NAMALWA (cell line): ENCODE measurements at places on chromosomes 6 and 20.

GRCh38 chr6:99349171-99350141, at the start of gene FAXC:
TSS of gene FAXC (minus strand) at chr6:99349674. CDS start at chr6:99349372, 302 bp downstream.
- no peak for DNase-seq

GRCh38 chr20:36919715-36920333, 31.7 kb downstream of the SAMHD1 start:
- peak; percentile 77 for DNase-seq

DNA sequence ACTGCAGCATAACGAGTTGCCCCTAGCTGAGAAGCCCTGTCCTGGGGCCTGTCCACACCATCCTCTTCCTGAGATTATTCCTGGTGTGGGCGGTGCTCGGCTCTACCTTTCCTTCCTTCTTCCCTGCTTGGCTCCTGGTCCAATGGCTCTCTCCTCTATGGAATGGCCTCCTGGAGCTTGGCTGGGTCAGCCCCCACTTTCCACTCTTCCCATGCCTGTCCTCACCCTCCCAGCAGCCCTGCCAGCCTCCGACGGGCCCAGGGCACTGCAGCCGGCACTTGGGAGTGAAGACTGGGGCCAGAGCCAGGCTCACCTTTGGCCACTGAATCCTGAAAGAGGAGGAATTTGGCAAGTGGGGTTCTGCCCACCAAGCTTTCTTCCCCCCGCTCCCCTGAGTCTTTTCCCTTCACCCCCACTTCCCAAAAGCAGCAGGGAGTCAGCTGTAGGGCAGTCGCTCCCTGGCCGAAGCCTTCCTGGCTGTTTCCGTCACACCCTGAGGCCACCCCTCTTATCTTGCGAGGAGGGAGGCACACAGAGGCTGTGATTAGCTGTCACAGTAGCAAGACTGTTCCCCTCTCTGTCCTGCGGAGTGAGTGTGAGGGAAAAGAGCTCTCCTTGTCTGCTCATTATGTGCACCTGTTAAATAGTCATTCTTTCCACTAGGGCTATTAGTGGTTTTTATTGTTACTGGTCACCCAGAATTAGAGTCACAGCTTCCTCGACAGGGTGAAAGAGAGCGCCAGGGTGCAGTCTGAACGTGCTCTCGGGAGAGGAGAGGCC, 6.3 kb upstream of the CDSN start:
- DNase-seq, result peak; percentile 36

- peak; percentile 12 for DNase-seq
Observed at GRCh38 chr6:117548797-117549301, 53.5 kb downstream of the GOPC start.
